Right atrium auricular region (tissue), 2 donors: ENCODE measurements at places on chromosomes 4 and X. TPM values are rescaled to one million over a fixed set of nuclear protein-coding genes. Genes with fewer than 3 reads are reported as not detected.

Gene SERPINA7
- not detected for total RNA-seq

Gene TMEM128
- total RNA-seq, result 14.9 TPM

Gene FGF5
- 0.07 TPM for total RNA-seq

Gene NALF2
- total RNA-seq, result 35.5 TPM

Gene AREG
- total RNA-seq, result 31.3 TPM

GRCh38 chrX:147901461-147902126 lies 10.1 kb upstream of the FMR1 start:
- no peak for DNase-seq

DNA sequence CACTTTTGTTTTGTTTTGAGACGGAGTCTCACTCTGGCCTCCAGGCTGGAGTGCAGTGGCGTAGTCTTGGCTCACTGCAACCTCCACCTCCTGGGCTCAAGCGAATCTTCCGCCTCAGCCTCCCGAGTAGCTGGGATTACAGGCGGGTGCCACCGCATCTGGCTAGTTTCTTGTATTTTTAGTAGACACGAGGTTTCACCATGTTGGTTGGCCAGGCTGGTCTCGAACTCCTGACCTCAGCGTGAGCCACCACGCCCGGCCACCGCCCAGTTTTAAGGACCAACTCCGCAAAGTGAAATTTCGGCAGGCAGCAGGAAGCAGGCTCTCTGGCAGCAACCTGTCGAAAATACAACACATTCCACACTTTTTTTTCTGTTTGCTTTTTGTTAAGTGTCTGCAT lies 13.4 kb downstream of the DHRSX start:
- no peak for DNase-seq

DNA sequence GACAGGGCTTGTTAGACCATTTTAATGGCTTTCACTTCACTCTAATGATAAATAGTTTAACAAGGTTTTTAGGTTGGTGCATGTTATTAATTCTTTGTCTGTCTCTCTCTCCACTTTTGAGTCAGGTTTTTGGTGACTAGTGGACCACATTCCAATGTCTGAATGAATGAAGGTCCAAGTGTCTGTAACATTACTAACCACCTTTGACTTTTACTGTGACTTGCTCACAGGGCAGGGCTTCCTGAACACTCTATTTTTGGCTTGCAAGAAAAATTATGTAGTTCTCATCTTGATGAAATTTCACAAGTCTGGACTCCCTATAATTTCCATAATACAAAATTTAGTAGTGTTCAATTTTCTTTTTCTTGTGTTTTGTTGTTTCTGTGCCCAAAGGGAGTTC lies 78.9 kb upstream of the BMPR1B start:
- no peak for DNase-seq

- no peak for DNase-seq
Observed at GRCh38 chr4:93132631-93133030, 695.9 kb upstream of the ATOH1 start.

DNA sequence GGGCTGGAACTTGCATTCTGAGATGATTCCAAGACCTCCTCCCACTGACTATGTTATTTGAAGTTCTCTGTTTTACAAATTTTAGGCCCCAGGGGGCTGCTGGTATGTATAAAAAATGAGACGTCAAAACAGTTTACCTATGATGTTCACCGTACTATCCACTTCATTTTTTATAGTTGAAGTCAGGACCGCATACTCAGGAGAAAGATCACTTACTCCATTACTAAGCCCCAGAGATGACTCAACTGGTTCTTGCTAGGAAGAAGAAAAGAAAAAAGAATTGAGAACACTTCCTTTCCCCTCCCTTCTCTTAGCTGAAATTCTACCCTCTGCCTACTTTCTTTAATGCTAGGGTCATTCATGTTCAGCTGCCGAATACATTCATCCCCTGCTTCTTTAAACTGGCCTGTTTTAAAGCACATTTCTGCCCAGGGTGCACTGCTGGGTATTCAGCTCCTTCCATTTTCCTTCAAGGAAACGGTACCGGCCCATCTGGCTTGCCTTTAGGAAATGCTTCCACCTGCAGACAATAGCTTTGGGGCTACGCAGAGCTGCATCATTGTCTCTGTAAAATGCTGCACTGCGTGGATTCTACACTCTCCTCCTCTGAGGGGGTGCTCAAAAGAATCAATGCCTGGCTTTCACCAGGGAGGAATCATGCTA lies 66.2 kb downstream of the IRF2 start:
- DNase-seq, result no peak

GRCh38 chr4:123430031-123430430 lies 33.4 kb downstream of the SPRY1 start:
- no peak for DNase-seq

DNA sequence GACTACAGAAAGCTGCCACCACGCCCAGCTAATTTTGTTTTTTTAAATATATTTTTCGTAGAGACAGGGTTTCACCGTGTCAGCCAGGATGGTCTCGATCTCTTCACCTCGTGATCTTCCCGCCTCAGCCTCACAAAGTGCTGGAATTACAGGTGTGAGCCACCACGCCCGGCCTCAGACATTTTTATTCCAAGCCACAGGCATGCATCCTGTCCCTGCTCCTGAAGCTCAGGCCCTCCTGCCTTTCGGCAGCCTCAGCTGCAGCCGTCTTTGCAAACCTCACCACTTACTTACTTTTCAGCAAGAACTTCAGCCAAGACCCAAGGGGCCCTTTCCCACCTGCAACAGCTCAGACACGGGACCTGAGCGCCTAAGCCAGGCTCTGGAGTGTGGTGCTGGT lies 26.0 kb downstream of the FAM53A start:
- no peak for DNase-seq

DNA sequence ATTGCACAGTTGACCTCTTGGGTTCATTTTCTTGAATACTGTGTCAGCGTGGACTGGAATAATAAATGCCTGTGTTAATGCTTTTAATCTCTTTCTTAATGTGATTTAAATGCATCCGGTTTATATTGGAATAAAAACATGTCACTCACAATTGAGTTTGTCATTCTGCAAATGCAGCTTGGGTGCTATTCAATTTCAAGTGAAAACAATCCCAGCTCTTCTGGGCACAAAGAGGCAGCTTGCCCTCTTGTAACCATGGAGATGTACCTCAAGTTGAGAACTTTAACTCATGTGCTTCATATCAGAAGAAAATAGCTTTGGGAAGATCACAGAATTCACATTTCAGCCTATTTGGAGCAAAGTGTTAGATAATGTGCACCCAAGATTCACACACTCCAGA lies 355.7 kb upstream of the GNPDA2 start:
- DNase-seq, result no peak
